Iris pigment epithelial cell (primary cell): ENCODE measurements at places on chromosomes 7 and 10.

DNA sequence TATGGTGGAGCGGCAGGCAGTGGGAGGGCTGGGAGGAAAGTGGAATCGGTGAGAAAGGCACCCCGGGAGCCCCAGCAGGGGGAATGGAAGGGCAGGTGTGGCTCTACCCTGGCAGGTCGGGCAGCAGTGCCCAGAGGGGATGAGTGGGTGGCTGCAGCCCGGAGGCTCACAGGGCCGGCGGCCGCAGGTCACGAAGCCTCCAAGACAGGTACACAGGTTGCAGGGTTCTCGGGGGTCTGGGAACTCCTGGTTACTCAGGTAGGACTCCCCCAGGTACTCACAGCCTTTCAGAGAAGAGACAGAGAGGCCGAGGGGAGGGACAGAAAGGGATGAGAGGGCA lies 21.8 kb downstream of the KCP start:
- no peak for DNase-seq

- no peak for DNase-seq
These were observed 211.6 kb downstream of the SFMBT2 start for GRCh38 chr10:7199152-7199760.

DNA sequence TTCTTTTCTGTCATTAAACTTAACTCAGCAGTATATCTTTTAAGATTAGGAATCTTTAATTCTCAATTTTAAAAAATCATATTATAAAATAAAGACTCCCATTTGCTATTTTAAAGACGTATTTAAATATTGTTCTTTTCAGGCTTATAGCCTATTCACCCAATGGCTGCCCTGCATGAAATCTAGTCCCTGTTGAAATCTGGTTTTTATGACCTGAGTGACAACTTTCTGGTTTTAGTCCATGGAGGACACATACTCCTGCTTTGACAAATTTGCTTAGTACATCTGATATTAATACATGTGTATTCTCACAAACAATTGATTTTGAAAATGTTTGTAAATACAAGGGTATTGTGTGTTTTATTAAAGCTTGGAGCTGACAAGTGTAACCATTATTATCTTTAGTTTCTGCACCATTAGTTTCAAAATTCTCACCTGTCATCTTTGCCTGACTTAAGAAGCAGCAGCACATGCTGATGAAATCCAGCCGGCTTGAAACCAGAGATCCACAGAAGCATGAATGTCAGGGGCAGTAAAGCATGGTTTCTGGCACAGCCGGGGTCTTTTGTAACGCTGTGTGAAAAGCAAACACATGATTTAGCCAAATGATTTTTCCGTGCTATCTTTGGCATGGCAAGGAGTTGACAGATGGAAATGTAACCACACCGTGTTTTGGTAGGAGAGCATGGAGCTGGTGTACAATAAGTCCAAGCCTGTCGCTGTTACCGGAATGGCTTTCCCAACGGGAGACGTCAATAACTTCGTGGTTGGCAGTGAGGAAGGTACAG lies 262.8 kb downstream of the DYNC1I1 start:
- DNase-seq: no peak

GRCh38 chr7:27094304-27095049 lies 1.3 kb downstream of the HOXA1 start:
- no peak for DNase-seq

DNA sequence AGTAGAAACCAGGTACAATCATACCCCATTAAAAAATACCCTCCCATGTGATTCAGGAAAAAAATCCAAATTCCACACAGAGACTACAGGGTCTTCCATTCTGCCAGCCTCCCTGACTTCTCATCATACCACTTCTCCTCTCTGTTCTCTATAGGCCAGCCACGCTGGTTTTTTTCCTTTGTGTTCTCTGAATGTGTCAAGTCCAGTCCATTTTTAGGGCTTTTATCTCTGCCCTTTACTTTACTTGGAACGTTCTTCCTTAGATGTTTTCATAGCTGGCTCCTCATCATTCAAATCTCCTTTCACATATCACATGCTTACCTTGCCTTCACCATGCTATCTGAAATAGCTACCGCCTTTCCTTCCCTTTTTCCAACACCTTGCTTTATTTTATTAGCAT lies 597.6 kb downstream of the PHTF2 start:
- no peak for DNase-seq

- peak; percentile 28 for DNase-seq
These were observed at the start of gene SMO for GRCh38 chr7:129188372-129188891. Gene SMO, plus strand, starts transcription at chr7:129188633. Its CDS starts 519 bp downstream, at chr7:129189152.

GRCh38 chr7:70573071-70573661 lies 558.8 kb upstream of the GALNT17 start:
- no peak for DNase-seq

DNA sequence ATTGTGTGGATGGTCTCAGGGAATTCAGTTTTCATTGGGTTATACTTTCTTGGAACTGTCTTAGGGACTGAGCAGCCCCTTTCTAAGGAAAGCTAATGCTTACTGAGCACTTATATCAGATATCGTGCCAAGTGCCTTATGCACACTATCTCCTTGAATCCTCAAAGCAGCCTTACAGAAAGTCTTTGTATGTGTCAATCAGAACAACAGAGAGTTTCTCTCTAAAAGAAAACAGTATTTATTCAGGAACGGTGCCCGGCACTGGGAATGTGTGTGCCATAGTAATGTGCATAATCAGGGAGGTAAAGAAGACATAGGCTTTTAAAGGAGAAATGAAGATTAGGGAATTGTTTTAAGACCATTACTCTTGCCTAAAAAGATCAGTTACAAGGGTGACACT lies 17.3 kb downstream of the ANTXRL start:
- no peak for DNase-seq

DNA sequence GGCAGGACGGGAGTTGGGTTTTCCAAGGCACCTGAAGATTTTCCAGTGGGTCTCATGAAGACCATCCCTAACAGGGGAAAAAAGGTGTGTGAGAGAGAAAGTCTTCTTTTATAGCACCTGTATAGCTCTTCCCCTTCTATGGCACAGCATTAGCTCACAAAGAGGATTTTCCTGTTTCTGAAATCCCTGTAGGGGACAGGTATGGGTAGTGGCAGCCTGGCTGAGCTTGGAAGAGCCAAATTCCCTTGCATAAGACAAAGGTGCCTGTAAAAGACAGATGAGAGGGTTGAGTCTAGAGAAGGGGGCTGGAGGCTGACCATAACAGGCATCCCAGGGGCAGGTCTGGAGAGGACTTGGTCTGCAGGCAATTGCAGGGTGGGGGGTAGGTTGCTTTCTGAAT lies 63.7 kb downstream of the COL13A1 start:
- DNase-seq: no peak

- no peak for DNase-seq
These were observed 2.7 kb upstream of the ZNF786 start for GRCh38 chr7:149093228-149093627.

DNA sequence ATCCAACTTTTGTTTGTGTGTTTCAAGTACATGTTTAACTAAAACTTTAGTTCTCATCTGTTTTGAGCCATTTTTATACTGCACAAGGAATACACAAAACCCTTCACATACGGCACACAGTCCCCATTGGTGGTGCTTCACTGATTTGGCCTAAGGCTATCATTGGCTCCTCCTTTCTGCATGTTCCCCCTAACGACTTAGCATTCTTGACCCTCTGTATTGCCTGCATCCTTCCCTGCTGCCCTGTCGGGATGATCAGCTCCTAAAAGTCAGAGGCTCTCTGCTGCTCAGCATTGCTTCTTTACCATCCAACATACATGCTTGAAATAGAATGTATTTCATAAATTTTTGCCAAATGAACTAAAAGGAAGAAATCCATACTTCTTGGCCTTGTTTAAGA lies 111.4 kb upstream of the ABCB5 start:
- no peak for DNase-seq

DNA sequence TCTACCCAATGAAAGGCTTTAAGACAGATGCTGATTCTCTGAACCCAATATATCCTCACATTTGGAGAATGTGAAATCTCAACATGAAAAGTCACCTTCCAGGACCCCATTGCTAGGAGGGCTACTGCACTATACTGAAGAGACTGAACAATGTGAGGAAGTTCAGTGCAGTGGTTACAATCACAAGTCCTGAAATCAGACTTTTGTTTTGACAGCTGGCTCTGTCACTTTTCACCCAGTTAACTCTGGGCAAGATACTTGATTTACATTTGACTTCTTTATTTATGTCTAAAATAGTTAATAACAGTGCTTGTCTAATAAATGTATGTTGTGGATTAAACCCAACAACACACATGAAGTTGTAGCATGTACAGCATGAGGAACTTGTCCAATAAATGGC lies 14.8 kb upstream of the VWDE start:
- no peak for DNase-seq

GRCh38 chr10:95035332-95036295 lies 33.7 kb downstream of the CYP2C8 start:
- no peak for DNase-seq

GRCh38 chr10:124719213-124719851 lies 24.8 kb downstream of the FAM53B start:
- DNase-seq: peak; percentile 63

GRCh38 chr10:74877898-74878297 lies 51.5 kb downstream of the KAT6B start:
- DNase-seq: no peak

DNA sequence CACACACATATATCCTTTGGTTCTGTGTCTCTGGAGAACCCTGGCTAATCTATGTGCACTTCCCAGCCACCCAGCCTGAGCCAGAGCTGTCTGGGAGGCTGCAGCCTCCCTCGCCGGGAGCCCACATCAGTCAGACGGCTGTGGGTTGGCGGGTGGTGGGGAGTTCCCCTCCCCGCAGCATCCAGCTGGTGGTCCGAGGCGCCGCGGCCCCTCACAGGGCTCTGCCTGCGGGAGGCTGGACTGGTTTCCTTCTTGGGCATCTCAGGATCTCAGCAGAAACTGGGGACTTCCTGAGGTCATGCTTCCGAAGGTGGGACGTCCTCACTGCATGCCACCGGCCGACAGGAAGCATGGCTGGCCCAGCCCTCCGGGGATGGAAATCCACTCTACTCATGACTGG lies 22.0 kb upstream of the PSMG3 start:
- DNase-seq: no peak

DNA sequence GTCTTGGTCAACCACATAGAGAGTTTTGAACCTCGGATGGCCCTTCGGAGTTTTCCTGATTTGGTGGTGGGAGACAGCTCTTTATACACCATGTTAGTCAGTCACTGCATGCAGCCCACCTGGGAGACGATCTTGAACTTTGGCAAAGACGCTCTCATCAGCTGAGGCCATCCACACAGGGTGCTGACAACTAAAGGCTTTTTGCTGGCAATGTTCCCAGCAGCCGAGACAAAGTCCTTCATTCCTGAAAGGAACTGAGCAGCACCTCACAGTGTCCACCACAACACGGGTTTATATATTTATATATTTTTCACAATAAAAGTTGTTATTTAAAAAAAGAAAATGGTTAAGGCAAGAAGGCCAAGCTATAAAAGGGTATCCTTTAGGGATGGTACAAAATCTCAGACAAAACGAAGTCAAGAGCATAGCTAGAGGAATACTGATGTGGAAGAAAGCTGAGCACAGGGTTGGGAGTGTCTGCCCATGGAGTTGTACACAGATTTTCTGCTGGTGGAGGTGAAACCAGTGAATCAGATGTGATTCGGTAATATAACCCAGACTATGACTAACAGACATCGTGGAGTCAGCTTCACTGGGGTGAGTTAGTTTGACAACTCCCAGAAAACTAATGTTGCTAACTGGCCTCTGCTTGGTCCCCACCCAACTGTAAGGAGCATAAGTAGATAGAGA lies 27.4 kb upstream of the CAPZA2 start:
- DNase-seq: peak; percentile 54

DNA sequence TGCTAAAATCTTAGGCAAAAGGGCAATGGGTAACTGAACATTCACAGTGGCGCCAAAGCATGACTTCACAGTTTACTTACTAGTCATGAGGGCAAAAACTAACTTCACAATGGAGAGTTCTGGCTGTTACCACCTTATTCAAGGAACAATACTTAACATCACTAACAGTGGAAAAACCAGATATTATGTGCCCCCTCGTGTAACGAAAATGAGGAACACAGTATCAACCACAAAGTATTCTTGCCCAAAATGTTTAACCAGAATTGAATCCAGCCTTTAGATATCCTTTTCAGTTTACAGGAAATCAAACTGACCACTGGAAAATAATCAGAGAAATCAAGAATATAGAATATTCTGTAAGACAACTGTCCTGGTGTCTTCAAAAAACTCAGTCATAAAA lies 9.5 kb downstream of the C7orf25 start:
- no peak for DNase-seq

GRCh38 chr10:61108915-61109314 lies 164.9 kb upstream of the RHOBTB1 start:
- no peak for DNase-seq

DNA sequence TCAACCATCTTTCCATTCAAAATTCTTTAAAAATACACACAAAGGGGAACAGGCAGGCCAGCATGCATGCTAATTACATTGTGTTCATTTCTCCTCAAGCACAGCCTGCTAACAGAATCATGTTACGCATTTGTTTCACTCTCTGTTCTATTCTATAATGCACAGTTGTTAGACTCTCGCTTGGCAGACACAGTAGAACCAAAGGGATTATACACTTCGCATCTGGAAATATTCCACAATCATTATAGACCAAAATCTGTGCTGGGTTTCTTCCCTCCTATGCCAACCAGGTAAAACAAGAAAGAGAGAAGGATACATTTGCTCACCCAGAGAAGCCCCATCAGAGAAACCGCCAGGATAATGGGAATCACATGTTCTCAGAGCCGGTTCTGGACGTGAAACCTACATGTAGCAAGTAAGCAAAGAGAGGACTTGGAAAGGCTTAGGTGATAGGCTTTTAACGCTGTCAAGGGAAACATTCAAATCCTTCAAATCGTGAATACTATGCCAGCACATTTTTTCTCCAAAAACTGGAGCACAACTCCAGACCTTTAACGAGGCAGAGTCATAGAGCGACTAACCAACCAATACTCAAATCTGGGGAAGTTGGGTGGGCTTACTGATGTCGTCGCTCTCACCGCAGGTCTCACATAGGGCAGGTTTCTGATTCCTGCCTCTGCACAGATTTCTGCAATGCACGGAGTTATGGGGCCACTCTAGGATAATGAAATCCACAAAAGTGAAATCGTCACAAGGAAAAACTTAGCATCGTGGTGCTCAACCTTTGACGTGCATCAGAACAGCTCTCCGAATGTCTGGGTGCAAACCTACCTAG lies 380.5 kb upstream of the AUTS2 start:
- no peak for DNase-seq

DNA sequence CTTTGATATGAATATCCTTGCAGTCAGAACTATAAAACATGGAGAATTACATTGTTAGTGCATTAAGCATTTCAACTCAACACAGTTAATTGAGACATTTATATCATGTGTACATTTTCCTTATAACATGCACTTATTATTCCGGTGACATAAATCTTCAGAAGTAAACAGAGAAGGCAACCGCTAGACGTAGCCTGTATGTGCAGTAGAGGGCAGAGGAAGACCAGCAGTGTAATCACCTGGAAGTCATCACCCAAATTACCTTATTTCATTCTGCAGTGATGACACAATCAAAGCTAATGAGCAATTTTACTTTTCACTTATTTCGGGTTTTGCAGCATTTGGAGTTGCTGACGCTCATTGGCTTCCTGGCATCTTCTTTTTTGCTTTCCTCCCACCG lies 394.6 kb downstream of the SDK1 start:
- DNase-seq: no peak

- DNase-seq: no peak
These were observed 285.8 kb upstream of the SP4 start for GRCh38 chr7:21142081-21142480.
